ENCODE measurements at places on chromosomes 7 and 10.

DNA sequence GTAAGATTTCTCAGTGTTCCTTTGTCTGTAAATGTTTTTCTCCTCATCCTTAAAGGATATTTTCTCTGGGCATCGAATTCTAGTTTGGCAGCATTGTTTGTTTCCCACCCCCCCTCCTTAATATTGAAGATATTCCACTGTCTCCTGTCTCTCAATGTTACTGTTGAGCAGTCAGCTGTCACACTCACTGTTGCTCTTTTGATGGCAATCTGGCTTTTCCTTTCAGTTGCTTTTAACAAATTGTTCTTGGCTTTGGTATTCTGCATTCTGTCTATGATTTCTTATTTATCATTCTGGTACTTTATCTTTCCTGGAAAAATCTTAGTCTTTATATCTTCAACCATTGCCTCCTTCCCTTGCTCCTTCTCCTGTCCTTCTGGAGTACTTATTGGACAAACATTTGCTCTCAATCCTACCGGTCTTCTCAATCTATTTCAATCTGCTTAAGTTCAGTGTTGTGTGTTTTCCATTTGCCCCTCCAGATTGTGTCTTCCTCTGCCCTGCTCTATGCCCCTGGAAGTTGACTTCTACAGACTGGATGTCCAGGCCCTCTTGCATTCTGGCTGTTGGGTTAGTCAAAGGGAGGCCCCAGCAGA lies 9.3 kb upstream of the GTPBP4 start:
- DNase-seq: no peak

DNA sequence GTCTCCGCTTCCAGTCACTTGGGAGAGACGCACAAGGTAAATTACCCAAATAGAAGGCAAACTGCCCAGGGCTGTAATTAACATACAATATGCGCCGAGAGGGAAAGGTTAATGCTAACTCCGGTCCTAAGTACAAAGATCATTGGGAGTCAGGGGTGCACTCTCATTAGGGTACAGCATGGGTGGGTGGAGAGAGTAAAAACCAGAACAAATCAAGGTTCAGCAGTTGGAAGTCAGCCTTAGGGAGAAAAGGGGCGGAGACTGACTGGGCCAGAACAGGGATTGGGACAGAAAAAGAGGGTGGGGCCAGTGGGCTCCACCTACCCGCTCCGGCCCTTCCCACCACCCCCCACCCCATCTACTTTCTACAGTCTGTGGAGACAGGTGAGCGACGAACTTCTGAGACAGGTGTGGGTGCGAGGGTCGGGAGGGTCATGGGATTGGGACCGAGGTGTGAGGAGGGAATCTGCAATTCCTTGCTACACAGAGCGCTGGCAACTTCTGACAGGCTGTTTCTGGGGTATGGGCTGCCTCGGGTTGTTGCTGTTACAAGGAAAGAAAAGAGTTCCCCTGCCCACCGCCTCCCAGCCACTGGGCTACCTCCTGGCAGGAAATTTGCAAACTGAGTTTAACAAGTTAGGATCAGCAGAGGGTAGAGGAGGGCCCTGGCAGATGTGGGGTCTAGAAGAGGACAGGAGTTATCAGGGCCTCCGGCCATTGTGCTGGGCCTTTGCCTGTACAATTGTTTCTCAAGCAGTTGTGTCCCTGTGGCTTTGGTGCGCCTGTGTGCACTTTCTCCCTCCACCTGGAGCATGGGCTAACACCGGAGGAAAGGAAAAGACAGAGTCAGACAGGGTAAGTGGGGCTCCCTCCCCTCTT lies at the start of gene TMEM139:
TSS of gene TMEM139 (plus strand) at position 368 of the 879 bp plus-strand sequence. CDS start 1,000 bp downstream, outside the sequence.
- no peak for DNase-seq

DNA sequence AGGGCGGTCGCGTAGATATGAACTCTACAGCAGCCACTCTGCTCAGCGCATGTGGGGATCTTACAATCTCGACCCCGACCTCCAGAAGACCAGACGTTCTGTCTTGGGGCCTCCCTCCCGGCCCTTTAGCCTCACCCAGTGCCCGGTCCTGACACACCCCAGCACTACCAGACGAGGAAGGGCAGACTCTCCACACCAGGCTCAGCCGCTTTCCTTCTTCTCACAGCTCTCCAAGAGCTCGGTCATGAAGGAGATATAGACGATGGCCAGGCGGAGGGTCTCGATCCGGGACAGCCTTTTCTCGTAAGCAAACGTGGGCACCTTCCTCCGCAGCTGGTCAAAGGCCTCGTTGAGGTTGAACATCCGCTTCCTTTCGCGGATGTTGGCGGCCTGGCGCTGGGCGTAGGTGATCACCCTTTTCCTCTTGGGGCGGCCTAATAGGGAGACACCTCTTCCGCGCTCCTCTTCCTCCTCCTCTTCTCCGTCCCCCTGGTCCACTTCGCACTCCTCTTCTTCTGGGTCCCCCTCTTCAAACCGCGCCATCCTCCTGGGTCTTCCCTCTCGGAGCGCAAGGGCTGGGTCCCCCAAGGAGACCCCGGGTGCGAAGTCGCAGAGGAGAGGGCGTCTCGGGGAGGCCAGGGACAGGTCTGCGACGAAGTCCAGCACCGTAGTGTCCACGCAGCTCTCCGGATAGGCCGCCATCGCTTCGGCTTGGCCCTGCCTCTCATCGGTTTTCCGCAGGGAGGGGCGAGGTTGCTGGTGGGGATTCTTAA lies at the start of gene FERD3L:
TSS of gene FERD3L (minus strand) at position 761 of the 773 bp plus-strand sequence. CDS start at position 702, 59 bp downstream.
- DNase-seq: no peak

GRCh38 chr7:12623885-12624498 lies 53.5 kb downstream of the SCIN start:
- DNase-seq: no peak

- no peak for DNase-seq
Measured at GRCh38 chr10:51224671-51225161, 150.4 kb downstream of the PRKG1 start.

GRCh38 chr10:22230158-22230833 lies 12.5 kb upstream of the EBLN1 start:
- no peak for DNase-seq

- DNase-seq: no peak
Measured at GRCh38 chr7:156654511-156655234, 14.1 kb downstream of the RNF32 start.

GRCh38 chr10:93175490-93175889 lies 101.8 kb downstream of the CYP26A1 start:
- no peak for DNase-seq

Data from esophagus squamous epithelium (tissue), 5 donors.